Urinary bladder (tissue), 4 donors: ENCODE measurements at places on chromosomes 1 and 21.

DNA sequence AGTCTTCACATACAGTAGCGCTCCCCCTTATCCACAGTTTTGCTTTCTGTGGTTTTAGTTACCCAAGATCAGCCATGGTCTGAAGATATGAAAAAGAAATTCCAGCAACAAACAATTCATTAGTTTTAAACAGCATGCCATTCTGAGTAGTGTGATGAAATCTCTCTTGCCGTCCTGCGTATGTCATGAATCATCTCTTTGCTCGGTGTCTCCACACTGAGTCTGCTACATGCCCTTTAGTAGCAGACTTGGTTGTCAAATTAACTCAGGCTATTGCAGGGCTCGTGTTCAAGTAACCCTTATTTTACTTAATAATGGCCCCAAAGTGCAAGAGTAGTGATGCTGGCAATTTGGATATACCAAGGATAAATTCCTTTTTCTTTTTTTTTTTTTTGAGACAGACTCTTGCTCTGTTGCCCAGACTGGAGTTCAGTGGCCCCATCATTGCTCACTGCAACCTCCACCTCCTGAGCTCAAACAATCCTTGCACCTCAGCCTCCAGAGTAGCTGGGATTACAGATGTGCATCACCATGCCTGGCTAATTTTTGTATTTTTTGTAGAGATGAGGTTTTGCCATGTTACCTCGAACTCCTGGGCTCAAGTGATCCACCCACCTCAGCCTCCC, 22.6 kb downstream of the PHACTR4 start:
- no peak for DNase-seq

DNA sequence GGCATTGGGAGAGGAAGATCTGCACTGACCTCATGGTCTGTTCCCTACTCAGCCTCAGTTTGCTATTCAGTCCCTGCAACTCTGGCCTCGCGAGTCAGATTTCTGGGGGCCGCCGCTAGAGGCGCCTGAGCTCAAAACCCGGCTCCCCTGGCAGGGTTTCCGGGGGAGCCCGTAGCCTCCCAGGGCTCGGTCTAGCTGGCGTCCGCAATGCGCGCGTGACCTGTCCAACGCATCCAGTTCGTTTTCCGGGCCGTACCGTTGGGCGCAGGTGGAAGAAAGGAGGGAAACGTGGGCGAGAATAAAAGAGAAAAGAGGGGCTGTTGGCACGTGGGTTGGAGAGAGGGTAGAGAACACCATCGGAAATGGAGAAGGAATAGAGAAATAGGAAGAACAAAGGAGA, at the start of gene ADAM30:
Gene ADAM30 (minus strand): TSS at position 213 of the 400 bp plus-strand sequence. CDS start 179 bp downstream, at position 34.
- DNase-seq = no peak

DNA sequence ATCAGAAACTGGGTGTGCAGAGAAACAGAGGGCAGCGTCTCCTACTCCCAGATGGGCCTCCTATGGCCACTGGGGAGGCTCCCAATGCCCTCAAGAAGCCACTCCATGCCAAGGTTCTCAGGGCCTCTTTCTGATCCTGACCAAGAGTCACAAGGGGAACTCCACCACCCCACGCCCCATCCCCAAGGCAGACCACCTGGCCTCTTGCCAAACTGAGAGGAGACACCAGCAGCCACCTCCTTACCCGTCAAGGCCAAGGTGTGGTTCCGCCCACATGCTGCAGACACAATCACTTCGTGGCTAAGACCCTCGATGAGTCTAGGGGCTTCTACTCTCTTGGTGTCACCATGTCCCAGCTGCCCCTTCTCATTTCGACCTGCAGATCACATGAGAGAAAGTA, 17.0 kb downstream of the RCC2 start:
- no peak for DNase-seq

- DNase-seq = no peak
These were observed 283.1 kb downstream of the DSCAM start for GRCh38 chr21:40563900-40564299.

- DNase-seq = no peak
These were observed 14.7 kb upstream of the CITED4 start for GRCh38 chr1:40876891-40877290.

GRCh38 chr21:21028275-21028820, 30.1 kb downstream of the NCAM2 start:
- no peak for DNase-seq

- DNase-seq = no peak
These were observed 62.8 kb downstream of the RUNX3 start for GRCh38 chr1:24867084-24867870.

GRCh38 chr1:211352985-211353515, 26.4 kb downstream of the TRAF5 start:
- no peak for DNase-seq

GRCh38 chr1:118223426-118223825, 38.4 kb upstream of the SPAG17 start:
- no peak for DNase-seq

DNA sequence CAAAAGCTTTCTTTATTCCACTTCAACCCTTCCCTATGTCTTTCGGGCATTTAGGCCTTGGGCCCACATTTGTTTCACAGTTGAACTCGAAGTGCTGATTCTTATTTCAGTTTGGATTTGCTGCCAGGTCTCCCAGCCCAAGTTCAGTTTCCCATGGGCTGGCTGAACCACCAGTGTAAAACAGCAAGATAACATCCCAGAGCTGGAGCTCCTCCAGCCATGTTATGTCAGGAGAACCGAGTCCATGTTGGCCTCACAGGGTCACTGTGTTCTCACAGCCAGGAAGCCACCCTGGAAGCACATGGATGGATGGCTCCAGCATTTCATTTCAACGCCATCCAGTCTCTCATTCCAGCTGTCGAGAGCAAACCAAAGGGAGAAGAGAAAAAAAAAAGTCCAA, 45.2 kb upstream of the RXRG start:
- no peak for DNase-seq

- DNase-seq = no peak
These were observed 27.2 kb downstream of the IRF2BP2 start for GRCh38 chr1:234582681-234583301.
